Astrocyte (in vitro differentiated cells and primary cell): ENCODE measurements at places on chromosomes 7 and 10. TPM values are rescaled to one million over a fixed set of nuclear protein-coding genes. Genes with fewer than 3 reads are reported as not detected.

Gene NUTM2B
- 0.70 TPM in 1 of 2 replicates, not detected in the other for total RNA-seq

Gene ZNF488
- 0.94 and 1.4 TPM in 2 replicates for total RNA-seq

DNA sequence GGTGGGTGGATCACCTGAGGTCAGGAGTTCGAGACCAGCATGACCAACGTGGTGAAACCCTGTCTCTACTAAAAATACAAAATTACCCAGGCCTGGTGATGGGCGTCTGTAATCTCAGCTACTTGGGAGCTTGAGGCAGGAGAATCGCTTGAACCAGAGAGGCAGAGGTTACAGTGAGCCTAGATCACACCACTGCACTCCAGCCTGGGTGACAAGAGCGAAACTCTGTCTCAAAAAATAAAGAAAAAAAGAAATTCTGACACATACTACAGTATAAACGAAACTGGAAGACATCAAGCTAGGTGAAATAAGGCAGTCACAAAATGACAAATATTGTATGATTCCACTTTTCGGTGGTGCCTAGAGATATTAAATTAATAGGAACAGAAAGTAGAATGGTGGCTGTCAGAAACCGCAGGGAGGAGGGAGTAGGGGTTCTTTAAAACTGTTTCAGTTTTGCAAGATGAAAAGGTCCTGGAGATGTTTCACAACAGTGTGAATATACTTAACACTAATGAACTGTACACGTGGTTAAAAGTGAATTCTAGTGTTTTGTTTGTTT lies 23.2 kb downstream of the PILRA start:
- no peak for DNase-seq

GRCh38 chr10:26937371-26937770 lies 76.6 kb upstream of the ABI1 start:
- DNase-seq = no peak

- no peak for DNase-seq
These were observed 13.4 kb downstream of the ADIRF start for GRCh38 chr10:86981716-86982115.

GRCh38 chr10:46070749-46071148 lies 24.7 kb upstream of the MSMB start:
- no peak for DNase-seq

- no peak for DNase-seq
These were observed 263.9 kb downstream of the ETV1 start for GRCh38 chr7:13725591-13725990.
